ENCODE measurements at places on chromosomes 6 and 20. TPM values are rescaled to one million over a fixed set of nuclear protein-coding genes. Genes with fewer than 3 reads are reported as not detected.

The TRDN gene
- total RNA-seq = 0.51 TPM

The TNF gene
- total RNA-seq = not detected

DNA sequence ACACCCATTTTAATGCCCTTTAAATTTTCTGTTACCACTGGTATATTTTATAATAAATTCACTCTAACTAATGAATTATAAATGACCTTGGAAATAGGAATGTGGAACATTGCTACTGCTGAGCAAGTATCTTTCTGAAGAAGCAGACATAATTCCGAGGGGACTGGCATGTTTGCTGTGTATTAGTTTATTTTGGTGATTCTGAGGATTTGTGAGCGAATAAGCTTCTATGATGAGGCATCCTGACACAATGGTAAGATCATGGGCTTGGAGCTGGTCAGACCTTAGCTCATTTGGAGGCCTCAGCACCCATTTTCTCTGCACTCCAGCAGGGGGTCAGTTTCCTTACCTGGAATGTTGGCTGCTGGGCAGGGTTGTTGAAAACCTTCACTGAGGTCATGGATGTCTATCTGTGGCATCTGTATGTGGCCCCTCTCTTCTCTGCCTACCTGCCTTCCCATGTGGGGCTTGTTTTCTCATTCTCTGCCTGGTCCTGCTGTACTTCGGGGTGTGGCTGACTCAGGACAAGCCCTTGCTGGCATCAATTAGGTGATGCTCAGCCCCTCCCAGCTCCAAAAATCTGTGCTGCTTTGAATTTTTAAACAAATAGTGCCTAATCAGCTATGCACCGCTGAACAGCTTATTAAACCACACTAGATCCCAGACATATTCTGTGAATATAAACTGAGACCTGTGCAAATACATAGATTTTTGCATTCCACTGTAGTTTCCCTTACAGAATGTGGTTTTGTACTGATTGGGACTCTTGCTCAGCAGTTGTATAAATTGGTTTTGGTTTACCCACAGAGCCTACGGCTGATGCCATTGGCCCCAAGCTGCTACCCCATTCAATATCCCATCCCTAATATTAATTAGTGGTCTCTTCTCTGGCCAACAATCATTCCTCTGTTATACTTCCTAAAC is 10.7 kb downstream of the ARID1B start:
- no peak for DNase-seq

DNA sequence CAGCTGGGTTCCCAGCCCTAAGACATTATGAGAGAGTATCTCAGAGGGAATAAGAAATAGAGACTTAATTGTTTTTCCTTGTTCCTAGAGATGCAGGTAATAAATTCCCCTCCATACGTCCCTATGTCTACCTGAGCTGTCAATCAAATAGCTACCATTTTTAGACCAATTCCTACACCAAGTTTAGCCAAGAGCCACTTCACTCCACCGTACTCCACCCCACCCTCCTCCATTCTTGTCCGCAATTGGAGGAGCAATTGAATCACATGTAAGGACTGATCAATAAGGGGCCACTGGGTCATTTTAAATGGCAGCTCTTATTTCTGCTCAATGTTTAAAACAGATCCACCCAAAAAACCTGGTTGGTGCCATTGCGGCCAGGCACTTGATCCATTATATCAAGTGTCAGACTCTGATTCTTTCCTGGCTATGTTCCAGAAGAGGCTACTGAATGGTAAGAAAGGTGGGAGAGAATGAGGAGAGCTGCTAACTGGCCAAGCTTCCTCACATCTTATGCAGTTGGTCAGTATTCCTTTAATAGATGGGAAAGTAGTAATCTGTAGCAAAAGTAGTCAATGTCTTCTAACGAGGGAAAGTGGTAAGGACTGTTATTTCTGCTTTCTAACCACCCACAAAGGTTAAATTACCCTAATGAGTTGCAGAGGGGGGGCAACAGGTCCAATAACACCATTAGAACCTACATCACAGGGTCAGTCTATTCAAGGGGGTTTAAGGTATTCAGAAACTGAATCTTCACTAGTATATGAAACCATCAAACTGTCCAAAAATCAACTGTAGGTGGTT is 34.1 kb downstream of the ARHGAP18 start:
- no peak for DNase-seq

GRCh38 chr6:142918339-142919042 is 26.5 kb downstream of the HIVEP2 start:
- DNase-seq = no peak

DNA sequence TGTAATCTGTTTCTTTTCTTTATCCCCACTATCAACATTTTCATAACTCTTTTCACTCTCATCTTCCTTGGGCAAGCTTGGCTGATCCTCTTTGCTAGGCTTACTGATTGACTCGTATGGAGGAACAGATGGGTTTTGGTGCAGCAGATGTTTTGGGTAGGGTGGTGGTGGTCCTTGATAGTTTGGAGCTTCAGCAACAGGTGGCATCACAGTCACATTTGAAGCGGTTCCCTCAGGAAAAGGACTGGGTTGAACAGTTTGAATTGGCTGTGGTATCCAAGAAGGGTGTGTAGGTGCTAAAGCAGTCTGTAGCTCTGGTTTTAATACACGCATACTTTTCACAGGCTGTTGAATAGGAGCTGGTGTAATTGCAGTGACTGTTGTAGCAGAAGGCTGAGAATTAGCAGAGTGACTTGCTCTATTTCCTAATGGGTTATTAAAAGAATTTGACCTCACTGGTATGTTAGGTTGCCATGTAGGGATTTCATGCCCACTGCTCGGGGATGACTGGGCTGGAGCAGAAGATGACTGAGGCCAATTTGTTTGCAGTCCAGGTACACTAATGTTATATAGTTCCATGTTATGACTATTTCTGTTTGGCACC is 34.5 kb downstream of the LATS1 start:
- no peak for DNase-seq

GRCh38 chr20:34968042-34968775 is 12.5 kb downstream of the MYH7B start:
- DNase-seq = no peak

Measured in H4 (cell line).